T-helper 17 cell (primary cell): ENCODE measurements at places on chromosomes 2 and 18.

DNA sequence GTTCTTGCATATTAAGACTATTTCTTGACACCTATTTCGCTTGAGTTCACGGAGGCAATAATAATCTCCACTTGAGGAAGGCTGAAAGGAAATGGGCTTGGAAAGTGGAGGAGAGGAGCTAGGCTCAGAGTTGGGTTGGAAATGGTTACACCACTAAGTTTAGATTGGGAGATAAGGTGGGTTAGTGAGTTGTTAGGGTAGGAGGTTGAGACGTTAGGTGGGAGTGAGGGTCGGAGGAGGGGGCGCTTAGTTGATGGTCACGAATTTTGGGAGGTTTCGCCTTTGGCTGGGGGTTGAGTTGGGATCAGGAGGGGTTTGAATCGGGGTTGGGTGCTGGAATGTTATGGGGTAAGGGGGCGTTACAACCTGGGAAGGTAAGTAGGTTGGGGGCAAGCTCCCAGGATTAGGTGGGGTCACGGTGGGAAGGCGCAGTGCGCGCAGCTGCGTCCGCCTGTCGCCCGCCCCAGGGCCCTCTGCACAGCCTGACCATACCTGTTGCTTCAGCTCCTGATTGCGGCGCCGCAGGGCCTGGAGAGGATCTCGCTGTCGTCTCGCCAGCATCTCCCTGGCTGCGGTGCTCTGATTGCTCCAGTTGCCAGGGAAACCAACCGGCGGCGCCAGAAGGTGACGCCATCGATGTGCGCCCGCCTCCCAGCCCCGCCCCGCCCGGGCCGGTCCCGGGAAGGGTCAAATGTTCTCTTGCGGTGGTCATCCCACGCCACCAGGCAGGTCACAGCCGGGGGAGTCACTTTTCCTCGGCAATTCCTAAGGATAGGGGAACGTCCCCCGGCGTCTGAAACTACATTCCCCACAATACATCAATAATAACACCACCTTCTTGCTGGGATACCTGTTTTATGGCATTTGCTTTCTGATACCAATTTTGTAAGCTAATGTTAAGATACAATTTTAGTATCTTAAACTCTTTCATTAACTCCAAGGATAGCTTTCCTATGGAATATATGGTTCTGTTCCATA lies at the start of gene NPHP1:
Gene NPHP1, minus strand, starts transcription at position 606 of the 978 bp plus-strand sequence. Its CDS starts 45 bp downstream, at position 561.
- peaks cover 19% of the 10 kb centered on the region for H3K4me1 ChIP-seq
- H3K27ac ChIP-seq = peak within 1 kb of the TSS; percentile 97
- peaks cover 7% of the 10 kb centered on the region for H3K36me3 ChIP-seq

- peaks cover 2% of the 10 kb centered on the region for H3K36me3 ChIP-seq
- no peak overlapping the region for H3K27ac ChIP-seq
- DNase-seq = no peak
- H3K27me3 ChIP-seq = no peaks in the 10 kb centered on the region
- H3K4me1 ChIP-seq = peaks cover 8% of the 10 kb centered on the region
- no peak overlapping the region for H3K4me3 ChIP-seq
These were observed 15.0 kb upstream of the TANC1 start for GRCh38 chr2:158953454-158953853.

GRCh38 chr18:35521133-35521532 lies 23.4 kb upstream of the INO80C start:
- H3K27ac ChIP-seq = no peak overlapping the region
- H3K4me1 ChIP-seq = peaks cover under 1% of the 10 kb centered on the region
- H3K4me3 ChIP-seq = no peak overlapping the region
- peaks cover 20% of the 10 kb centered on the region for H3K27me3 ChIP-seq
- DNase-seq = no peak

DNA sequence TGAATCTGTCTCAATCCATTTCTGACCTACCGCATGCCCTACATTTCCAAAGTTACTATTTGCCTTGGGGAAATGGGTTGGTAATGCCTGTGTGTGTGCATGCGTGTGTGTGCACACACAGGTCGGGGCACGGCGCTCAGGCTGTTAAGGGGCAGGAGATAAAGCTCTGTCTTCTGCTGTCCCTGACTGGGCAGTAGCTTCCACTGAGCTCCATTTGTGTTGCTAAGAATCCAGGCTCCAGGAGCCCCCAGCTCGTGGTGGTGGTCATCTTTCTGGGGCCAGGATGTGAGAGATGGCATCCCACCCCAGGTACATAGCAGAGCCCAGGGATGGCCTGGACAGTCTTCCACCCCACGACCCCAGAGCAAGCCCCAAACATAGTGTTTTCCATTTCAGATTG lies 66.7 kb upstream of the HS6ST1 start:
- H3K4me3 ChIP-seq = no peak overlapping the region
- peaks cover 17% of the 10 kb centered on the region for H3K27me3 ChIP-seq
- H3K36me3 ChIP-seq = no peaks in the 10 kb centered on the region
- H3K4me1 ChIP-seq = no peaks in the 10 kb centered on the region
- H3K27ac ChIP-seq = no peak overlapping the region
- peak; percentile 0 for DNase-seq

DNA sequence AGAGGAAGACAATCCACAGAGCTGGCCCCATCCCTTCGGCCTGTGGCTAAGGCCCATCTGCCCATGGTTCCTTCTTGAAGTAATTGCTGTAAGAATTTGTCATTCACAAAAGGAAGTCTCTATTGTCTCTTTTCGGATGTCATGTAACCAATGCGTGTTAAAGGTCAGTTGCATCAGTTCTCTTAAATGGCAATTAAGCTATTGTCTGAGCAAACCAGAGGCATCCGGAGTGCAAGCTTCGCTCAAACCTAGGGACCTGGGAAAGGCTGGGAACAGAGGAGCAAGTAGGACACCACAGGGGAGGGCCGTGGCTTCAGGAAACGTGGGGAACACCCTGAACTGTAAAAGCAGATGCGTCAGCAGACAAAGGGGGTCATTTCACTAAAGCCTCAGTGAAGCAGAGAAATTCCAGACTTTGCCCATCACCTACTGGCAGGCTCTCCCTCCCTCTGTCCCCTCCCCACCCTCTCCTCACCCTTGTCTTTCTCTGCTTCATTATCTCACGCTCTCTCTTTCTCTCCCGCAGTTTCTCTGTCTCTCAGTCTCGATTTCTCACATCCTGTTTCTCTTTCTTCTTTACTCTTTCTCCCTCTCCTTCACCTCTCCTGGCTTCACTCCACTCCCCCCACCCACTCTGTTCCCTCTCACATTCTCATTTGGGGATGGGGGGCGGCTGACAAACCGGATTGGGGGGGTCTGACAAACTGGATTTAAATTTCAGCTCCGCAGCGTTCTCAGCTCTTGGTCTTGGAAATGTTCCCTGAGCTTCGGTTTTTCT lies 204.6 kb upstream of the TNP1 start:
- no peak for DNase-seq
- no peaks in the 10 kb centered on the region for H3K4me1 ChIP-seq
- H3K27ac ChIP-seq = no peak overlapping the region
- H3K36me3 ChIP-seq = no peaks in the 10 kb centered on the region

- peaks cover 14% of the 10 kb centered on the region for H3K4me1 ChIP-seq
- DNase-seq = no peak
- peak overlapping the region; percentile 92 for H3K27ac ChIP-seq
- H3K27me3 ChIP-seq = peaks cover 4% of the 10 kb centered on the region
- H3K36me3 ChIP-seq = peaks cover 3% of the 10 kb centered on the region
These were observed 133.6 kb upstream of the XPO1 start for GRCh38 chr2:61671561-61672315.

DNA sequence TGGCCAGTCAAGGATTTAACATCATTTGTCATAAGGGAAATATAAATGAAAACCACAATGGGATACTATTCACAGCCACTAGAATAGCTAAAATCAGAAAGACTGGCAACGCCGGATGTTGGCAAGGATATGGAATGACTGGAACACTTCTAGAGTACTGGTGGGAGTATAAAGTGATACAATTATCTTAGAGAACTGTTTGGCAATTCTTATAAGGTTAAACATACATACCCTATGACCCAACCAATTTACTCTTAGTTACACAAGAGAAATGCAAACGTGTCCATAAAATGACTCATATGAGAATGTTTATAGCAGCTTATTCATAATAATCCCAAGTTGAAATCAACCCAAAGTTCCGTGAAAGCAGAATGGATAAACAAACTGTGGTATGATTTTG lies 35.1 kb downstream of the MAPK4 start:
- no peak overlapping the region for H3K4me3 ChIP-seq
- H3K4me1 ChIP-seq = no peaks in the 10 kb centered on the region
- H3K27ac ChIP-seq = no peak overlapping the region

GRCh38 chr2:54074606-54075341 lies 40.6 kb upstream of the ACYP2 start:
- no peaks in the 10 kb centered on the region for H3K27me3 ChIP-seq
- no peaks in the 10 kb centered on the region for H3K4me1 ChIP-seq
- DNase-seq = no peak
- no peaks in the 10 kb centered on the region for H3K36me3 ChIP-seq
- no peak overlapping the region for H3K27ac ChIP-seq

DNA sequence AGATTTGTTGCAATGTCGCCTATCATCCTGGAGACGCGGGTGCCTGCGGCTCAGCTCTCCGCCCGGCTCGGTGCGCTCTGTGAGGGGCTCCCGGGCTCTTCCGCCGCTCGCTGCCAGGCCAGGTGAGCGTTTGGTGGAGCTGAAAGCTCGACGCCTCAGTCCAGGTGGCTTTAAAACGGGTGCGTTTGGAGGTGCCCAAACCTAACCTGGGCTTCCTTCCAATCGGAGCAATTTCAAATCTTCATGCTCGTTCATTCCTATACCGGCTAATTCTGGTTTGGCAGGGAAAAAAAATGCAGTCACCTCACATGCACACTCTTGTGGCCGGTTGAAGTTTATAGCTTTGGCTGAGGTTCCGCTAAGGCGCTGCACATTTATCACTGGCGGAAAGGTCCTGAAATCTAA lies at the start of gene SLC16A14:
Gene SLC16A14, minus strand, starts transcription at position 274 of the 405 bp plus-strand sequence. CDS start 9,572 bp downstream, outside the sequence.
- DNase-seq = no peak
- peaks cover 24% of the 10 kb centered on the region for H3K27me3 ChIP-seq
- H3K4me1 ChIP-seq = peaks cover 20% of the 10 kb centered on the region
- H3K4me3 ChIP-seq = peak within 1 kb of the TSS; percentile 94
- H3K36me3 ChIP-seq = peaks cover 4% of the 10 kb centered on the region

- no peaks in the 10 kb centered on the region for H3K4me1 ChIP-seq
- no peak for DNase-seq
- peak overlapping the region; percentile 6 for H3K27ac ChIP-seq
- H3K27me3 ChIP-seq = no peaks in the 10 kb centered on the region
- H3K36me3 ChIP-seq = peaks cover 2% of the 10 kb centered on the region
These were observed 40.0 kb upstream of the FRZB start for GRCh38 chr2:182906454-182906853.

DNA sequence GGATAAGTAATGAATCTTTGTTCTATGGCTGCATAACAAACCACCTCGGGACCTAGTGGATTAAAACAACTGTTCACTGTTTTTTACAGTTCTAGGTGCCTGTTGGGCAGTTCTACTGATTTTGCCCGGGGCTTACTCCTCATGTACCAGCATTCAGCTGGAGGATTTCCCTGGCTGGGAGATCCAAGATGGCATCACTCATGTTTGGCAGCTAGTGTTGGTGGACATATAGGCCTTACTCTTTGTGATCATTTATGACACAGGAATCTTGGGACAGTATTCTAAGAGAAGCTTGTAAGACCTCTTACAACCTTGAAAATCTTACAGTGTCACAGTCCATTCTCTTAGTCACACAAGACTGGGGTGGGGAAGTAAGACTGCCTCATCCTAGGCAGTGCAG lies 4.6 kb downstream of the MARCHF7 start:
- H3K27ac ChIP-seq = peak overlapping the region; percentile 99
- H3K4me1 ChIP-seq = peaks cover 54% of the 10 kb centered on the region
- no peak overlapping the region for H3K4me3 ChIP-seq

- peaks cover 2% of the 10 kb centered on the region for H3K36me3 ChIP-seq
- DNase-seq = no peak
- no peak overlapping the region for H3K27ac ChIP-seq
These were observed 350.7 kb upstream of the MYT1L start for GRCh38 chr2:2681711-2682251.

- H3K27ac ChIP-seq = peak overlapping the region; percentile 98
- DNase-seq = peak; percentile 29
- H3K27me3 ChIP-seq = no peaks in the 10 kb centered on the region
- H3K4me3 ChIP-seq = peak overlapping the region; percentile 75
- H3K36me3 ChIP-seq = no peaks in the 10 kb centered on the region
These were observed 12.1 kb upstream of the ARHGEF4 start for GRCh38 chr2:130824492-130825061.

DNA sequence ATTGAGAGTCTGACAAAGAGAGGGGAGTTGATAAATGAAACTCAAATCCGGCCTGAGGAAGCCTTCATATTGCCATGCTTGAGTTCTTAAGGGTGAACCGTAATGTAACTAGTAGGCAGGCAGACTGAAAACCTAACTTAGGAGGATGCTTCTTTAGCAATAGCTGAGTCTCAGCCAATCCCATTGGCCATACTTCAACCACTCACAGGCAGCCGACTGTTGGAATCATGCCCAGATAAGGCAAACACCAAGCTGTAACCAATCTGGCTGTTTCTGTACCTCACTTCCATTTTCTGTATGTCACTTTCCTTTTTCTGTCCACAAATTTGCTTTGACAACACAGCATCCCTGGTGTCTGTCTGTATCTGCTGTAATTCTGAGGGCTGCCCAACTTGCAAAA lies 39.5 kb downstream of the TPRKB start:
- peaks cover 2% of the 10 kb centered on the region for H3K4me1 ChIP-seq
- peaks cover 2% of the 10 kb centered on the region for H3K36me3 ChIP-seq
- no peak overlapping the region for H3K4me3 ChIP-seq

DNA sequence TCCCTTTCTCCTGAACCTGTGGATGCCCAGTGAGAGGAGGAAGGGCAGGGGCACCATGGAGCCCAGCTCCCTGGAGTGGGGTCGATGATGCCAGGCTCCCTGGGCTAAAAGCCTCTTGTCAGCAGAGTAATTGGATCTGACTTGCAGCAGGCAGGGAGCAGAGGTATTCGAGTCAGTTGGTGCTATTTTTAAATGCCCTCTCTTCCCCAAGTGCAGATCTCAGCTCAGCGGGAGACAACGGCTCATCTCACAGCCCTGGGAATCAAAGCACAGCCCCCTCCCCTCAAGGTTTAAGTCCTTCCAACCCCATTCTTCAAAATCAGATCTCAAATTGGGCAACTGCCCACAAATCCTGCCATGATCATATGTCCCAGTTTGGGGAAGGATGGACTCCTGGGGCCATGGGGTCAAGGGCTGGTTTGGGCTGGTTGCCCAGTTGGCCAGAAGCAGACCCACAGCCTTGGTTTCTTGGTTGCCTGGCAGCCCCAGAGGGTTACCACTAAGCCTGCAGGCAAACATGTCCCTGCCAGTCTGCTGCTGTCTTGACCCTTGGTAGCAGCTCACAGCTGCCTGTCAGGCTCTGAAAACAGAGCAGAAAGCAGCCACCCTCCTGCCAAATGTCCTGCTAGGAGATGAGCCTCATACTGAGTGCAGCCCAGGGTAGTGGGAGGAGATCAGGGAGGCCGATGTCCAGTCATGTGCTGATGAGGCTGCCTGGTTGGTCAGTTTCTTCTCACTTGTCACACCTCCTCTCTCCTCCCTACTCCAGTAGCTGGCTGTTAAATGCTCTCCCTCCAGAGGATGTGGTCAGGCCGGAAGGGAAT lies 244.9 kb downstream of the LOXHD1 start:
- peaks cover 19% of the 10 kb centered on the region for H3K4me1 ChIP-seq
- H3K4me3 ChIP-seq = no peak overlapping the region
- peaks cover 17% of the 10 kb centered on the region for H3K27me3 ChIP-seq
- no peak overlapping the region for H3K27ac ChIP-seq

GRCh38 chr18:8001711-8002301 lies 434.7 kb downstream of the PTPRM start:
- H3K36me3 ChIP-seq = no peaks in the 10 kb centered on the region
- H3K27ac ChIP-seq = no peak overlapping the region
- no peak for DNase-seq
- no peaks in the 10 kb centered on the region for H3K27me3 ChIP-seq
- no peaks in the 10 kb centered on the region for H3K4me1 ChIP-seq
- H3K4me3 ChIP-seq = no peak overlapping the region
